Stimulated activated CD8-positive, alpha-beta memory T cell treated with anti-CD3 and anti-CD28 coated beads, Interleukin-7, amount 100 ng/mL, for 4 hours (primary cell): ENCODE measurements at places on chromosomes 11 and 22.

DNA sequence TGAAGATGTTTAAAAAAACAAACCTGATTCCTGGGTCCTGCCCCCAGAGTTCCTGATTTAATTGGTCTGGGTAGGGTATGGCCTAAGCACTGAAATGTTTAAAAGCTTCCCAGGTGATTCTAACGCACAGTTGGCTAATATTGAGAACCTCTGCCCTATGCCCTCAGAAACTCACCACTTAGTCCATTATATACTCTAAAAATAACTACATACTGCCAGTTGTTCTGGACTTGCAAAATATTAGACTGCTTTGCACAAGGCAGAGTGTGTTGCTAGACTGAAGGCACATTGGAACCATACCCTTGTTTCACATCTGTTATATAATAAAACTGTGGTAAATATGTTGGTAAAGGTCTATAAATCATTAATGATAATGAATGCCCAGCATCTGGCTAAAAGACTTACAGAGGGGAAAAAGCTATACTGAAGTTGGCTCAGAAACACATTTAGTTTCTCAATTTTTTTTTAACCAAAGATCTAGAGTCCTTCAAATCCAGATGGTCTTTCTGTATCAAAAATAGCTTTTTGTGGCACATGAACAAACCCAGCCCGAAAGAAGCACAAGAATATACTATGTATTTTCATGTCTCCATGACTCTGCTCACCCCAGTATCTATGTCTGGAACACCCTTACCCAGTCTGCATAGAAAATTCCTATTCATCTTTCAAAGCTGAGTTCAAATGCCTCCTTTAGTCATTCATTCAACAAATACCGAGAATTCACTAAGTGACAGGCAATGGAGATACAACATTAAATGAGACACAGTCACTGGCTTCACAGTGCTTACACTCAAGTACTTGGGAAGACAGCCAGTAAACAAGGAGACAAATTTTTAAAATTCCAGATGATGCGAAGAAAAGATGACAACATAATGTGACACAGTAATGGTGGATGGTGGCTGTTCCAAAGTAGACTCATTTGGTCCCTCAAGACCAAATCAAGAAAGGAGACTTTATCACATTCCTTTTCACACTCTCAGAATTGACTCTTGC, 44.1 kb downstream of the RBFOX2 start:
- no peak for DNase-seq

- no peak for DNase-seq
Observed at GRCh38 chr22:46102159-46102558, 48.2 kb upstream of the PPARA start.

- DNase-seq: no peak
Observed at GRCh38 chr11:17542249-17542648, 2.0 kb downstream of the USH1C start.

- DNase-seq: no peak
Observed at GRCh38 chr22:44329179-44329796, 16.5 kb upstream of the SHISAL1 start.

- no peak for DNase-seq
Observed at GRCh38 chr11:109993786-109994185, 99.4 kb upstream of the ZC3H12C start.

DNA sequence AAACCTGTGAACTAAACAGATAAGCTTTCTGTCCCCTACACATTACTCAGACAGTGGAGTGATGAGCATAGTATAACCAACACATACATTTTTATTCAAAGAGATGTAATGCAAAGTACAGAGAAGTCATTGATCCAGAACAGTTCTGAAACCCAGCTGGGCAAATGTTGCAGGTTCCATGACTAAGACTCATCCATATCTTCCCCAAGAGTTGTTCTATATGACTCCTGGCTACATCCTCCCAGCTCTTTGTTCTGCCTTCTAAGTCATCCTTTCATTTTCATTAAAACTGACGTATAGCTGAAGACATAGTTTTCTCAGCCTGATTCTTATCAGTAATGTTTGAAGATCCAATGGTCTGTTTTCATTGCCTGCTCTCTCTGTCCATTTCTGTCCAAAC, 47.3 kb downstream of the PLAAT5 start:
- DNase-seq: no peak

DNA sequence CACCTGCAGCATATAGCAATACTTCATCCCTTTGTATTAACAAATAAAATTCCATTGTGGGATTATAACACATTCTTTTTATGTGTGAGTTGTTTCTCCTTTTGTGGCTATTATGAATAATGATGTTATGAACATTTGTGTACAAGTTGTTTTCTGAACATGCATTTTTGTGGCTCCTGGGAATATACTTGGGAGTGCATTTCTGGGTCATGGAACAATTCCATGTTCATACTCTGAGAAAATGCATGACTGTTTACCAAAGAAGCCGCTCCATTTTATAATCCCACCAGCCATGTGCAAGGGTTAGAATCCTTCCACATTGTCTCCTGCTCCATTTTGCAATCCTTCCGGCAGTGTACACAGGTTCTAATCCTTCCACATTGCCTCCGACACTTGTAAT, 713.8 kb downstream of the TBC1D22A start:
- DNase-seq: no peak

DNA sequence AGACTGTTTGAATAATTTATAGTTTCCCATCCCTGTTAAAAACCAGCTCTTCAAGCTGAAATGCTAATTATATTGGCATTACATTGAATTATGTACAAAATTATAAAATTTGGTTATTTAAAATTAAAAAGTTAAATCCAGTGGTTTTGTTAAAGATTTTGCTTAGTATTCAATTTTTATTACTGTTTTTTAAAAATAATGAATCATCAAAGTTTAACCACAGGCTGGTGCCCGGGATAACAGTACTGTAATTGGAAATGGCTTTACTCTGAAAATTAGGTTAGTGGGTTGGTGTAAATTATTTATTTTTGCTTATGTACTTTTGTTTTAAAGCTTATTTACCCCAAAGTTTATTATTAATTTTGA, 45.4 kb upstream of the WEE1 start:
- DNase-seq: no peak

GRCh38 chr22:32830473-32830872, 29.0 kb downstream of the TIMP3 start:
- DNase-seq: no peak

- DNase-seq: no peak
Observed at GRCh38 chr11:26286472-26287066, 45.4 kb upstream of the ANO3 start.

DNA sequence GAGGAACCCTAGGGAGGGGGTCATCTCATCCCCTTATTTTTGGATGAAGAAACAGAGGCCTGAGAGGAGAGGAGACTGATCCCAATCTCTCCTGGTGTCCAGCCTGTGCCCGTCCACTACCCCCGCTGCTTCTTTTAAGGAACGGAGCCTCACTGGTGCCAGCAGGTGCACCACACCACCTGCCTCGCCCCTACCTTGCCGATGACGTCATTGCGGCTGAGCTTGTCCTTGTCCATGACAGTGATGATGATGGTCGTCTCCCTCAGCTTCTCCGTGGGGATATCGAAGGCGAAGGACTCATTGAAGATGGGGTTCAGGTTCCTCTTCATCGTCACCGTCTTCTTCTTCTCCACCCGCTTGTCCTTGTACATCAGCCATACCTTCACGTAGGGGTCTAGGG, 14.3 kb downstream of the LRRC10B start:
- DNase-seq: no peak

- DNase-seq: no peak
Observed at GRCh38 chr22:27474112-27474571, 327.4 kb downstream of the MN1 start.

- no peak for DNase-seq
Observed at GRCh38 chr22:20964090-20964798, 2.8 kb upstream of the AIFM3 start.

DNA sequence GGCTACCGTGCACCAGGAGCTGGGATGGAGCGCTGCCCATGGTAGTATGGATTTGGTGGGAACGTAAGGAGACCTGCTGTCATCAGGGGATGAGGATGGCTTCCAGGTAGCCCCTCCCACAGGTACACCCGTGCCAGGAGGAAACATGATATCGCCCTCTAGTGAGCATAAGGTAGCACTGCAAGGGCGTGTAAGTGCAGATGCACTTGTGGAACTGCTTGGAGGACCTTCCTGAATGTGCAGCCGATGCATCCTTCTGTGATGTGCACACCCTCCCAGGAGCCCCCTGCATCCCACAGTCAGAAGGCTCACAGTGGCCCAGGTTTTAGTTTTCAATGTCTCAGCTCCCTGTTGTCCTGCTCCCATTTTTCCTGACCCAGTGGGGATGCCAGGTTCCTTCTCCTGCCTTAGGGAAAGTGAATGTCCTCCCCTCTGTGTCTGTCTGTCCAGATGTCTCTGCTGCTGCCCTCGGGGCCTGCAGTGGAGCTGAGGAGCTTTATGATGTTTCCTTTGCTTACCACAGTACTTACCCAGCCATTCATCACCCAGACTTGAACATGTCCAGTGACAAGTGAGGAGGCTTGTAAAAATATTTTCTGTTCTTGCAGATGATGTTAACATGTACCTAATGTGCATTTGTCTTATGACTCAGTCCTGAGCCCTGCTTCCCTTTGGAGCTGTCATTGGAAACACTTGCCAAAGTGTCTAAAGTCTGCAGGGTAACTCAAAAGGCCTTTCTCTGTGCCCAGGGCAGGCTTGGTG, 49.2 kb downstream of the DBX1 start:
- no peak for DNase-seq

GRCh38 chr11:1399386-1400316, 9.9 kb downstream of the BRSK2 start:
- no peak for DNase-seq

- DNase-seq: no peak
Observed at GRCh38 chr11:117638911-117639543, 158.0 kb downstream of the DSCAML1 start.

- DNase-seq: no peak
Observed at GRCh38 chr11:111788464-111788863, 22.3 kb upstream of the PPP2R1B start.

GRCh38 chr11:64724863-64725532, 2.0 kb upstream of the NRXN2 start:
- no peak for DNase-seq

DNA sequence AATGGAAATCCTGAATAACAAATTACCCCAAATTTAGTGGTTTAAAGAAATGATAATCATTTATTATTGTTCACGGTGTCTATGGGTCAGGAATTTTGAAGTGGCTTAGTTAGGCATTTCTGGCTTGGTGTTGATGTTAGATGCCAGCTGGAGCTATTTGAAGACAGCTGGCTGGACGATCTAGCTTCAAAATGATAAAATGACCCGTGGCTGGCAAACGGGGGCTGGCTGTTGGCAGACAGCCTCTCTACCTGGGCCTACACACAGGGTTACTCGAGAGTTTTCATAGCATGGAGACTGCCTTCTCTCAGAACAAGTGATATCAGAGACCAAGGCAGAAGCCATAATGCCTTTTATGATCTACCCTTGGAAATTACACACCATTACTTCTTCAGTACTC, 285.2 kb downstream of the METTL15 start:
- DNase-seq: no peak

DNA sequence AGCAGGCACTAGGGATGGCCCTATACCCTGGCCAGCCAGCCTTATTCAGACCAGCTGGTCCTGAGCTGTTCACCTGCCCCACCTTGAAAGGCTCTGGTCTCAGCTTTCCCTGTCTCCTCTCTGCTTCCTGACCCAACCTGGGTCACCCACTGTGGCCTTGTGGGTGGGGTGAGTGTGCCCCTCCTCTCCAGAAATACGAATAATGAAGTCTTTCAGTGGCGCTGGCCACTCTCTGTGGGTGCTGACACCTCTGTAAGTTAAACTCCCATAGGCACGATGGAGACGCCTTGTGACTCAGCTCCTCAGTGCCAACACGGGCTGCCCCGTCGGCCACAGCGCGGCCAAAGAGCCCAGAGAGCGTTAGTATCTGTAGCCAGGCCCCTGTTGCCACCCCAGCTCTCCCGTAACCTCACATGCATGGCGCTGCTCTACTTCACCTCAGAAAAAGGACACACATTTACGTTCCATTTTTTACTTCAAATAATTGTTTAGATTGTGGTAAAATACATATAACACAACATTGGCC, 74.6 kb upstream of the SEPTIN5 start:
- no peak for DNase-seq

- DNase-seq: no peak
Observed at GRCh38 chr11:119107538-119108145, 498 bp downstream of the C2CD2L start.

GRCh38 chr11:65552388-65552951, 5.7 kb downstream of the LTBP3 start:
- no peak for DNase-seq
